ENCODE measurements at places on chromosomes 2 and 18. TPM values are rescaled to one million over a fixed set of nuclear protein-coding genes. Genes with fewer than 3 reads are reported as not detected.

Gene DPP4
- total RNA-seq = 4.8 TPM

Gene FIGN
- total RNA-seq = 5.6 TPM

Gene SPDYA
- total RNA-seq = not detected

Gene SULT1C4
- 14.1 TPM for total RNA-seq

Gene HADHA
- 125 TPM for total RNA-seq

Gene PNPT1
- 52.0 TPM for total RNA-seq

Gene COL4A4
- 4.1 TPM for total RNA-seq

Gene NOL4
- total RNA-seq = 2.1 TPM

Gene TDRD15
- under 0.01 TPM for total RNA-seq

Gene RAD51AP2
- total RNA-seq = not detected

Gene KIAA2012
- total RNA-seq = not detected

Gene FOXI3
- not detected for total RNA-seq

Gene COL4A3
- total RNA-seq = 7.6 TPM

Gene GPR55
- total RNA-seq = not detected
